ENCODE measurements at places on chromosomes 11 and 22.

- DNase-seq, result no peak
These were observed 174.1 kb downstream of the MN1 start for GRCh38 chr22:27627444-27627833.

- no peak for DNase-seq
These were observed 662.5 kb upstream of the TENM4 start for GRCh38 chr11:80103142-80103859.

DNA sequence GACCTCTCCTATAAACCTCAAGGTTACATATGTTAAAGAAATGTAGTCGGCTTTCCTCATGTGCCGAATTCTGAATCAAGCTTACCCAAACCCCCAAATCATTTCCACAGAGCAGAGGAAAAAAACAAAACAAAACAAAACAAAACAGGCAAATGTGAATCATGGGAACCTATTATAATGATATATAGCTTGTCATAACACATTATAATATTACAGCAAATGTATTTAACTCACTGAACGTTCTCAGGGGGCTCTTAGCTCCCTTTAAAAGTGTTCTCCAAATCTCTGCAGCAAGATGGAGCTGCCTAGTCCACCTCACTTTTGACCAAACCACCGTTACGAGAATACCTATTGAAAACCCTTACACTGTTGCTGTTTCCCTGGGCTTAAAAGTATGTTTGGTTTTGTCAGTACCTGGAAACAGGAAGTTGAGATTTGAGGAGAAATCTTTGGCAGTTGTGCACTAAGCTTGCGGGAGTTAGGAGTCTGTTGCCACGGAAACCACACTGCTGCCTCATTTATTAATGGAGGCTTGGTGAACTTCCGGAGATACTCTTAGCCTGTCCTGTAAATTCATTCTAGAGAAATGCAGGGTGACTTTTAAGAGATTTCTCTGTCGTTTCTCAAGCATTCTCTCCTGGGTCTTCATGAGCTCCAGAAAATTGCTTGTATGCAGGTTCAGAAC lies 167.0 kb upstream of the RASSF10 start:
- no peak for DNase-seq

DNA sequence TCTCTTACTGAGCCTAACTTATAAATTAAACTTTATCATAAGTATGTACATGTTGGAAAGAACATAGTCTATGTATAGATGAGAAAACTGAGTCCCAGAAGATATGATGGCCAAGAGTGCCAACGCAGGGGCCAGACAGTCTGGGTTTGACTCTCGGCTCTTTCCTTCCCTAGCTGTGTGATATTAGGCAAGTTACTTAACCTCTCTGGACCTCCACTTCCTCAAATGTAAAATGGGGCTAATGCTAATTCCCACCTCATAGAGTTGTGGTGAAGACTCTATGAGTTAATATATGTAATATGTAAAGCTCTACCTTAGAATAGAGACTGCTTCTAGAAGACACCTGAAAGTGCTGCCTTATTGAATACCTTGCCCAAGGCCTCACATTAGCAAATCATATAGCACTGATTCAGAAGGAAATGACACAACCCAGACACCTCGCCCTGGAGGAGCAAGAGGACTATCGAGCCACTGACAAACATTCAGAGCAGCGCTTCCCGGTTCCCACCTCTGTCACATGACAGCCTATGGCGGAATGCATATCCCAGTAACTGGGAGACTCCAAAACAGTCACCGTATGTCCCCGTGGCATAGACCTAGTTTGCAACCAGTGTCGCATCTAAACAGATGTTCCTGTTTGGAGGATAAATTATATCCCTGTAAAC lies 11.3 kb upstream of the CCDC86 start:
- no peak for DNase-seq

DNA sequence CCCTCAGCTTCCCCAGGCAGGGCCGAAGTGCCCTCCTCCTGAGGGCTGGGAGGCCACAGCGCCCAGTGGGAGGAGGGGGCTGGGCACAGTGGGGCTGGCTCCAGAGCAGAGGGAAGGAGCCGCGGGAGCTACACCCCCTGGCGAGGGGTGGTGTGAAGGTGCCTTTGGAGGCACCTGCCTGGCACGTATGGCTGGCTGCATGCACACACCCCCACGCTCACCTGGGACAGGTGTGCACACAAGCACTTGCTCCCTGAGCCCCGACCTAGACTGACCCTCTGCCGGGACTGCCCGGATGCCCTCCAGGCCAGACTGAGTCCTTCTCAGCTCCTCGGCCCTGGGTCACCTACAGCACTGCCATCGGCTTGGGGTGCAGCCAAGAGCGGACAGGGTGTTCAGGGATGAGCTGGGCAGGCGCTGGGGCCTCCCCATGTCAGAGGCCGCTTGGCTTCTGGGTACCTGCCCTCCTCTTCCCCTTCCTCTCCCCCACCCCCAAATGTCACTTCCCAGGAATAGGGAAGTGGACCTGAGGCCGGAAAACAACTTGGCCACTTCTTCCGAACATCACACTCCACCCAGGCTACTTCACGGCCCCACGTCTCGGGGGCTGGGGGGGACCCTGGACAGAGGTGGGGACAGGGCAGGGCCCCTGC lies 7.4 kb upstream of the PIM3 start:
- DNase-seq, result no peak

All from GF-D8 (cell line).